IPS DF 6.9 (cell line): ENCODE measurements at places on chromosomes 2 and 18.
A peak's percentile ranks its signal among the peaks of the same experiment; 100 is the strongest.

DNA sequence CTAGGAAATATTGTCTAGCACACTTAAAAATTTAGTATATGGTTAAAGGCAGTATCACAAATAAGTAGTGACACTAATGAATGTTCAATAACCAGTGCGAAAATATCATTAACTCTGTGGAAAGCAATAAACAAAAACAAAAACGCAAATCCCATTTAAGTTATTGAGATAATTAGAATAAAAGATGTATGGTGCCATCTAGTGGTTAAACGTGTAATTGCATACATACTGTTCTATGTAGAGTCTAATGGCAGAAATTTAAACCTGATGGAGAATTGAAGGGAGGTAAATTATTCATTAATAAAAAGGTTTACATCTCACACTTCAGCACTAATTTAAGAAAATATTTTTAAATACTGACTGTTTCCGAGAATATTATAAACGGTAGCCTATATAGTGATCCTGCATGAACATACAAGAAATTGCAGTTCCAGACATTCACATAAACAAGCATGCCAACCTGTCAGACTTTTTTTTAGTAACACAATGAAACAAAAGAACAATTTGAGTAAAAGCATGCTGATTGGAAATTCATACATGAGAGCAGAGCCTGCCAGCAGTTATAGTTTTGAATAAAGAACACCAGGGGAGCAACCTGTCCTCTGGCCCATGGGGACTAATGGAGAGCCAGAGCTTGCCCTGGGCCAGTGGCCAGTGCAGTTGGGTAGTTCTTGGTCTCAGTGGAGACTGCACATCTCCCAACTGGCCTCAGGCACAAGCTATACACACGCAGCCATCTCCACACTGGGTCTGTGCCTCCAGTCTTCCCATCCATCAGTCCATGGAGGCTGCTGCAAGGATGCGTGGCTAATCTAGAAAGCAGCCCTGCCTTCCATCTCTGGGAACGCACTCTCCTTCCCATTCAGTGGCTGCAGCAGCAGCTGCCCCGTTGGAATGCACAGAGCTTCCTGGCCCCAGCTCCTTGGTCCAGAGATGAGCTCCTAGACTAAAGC, 28.0 kb downstream of the GCG start:
- DNase-seq = peak; percentile 25

DNA sequence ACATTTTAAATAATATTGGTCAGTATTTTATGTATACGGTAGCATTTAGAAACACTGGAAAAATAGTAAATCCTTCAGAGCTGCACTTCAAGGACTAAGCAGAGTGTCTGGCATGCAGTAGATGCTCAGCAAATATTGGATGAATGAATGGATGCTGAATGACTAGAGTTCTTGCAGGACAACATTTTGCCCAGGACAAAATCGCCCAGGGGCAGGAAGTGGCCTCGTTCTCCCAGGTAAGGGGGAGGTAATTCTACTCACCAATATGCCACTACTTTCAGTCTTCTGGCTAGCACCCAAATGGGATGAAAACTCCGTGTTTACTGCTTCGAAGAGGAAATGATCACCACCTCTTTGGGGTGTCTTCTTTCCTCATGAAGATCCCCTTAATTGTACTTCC, 4.0 kb upstream of the DGUOK start:
- no peak for DNase-seq

GRCh38 chr2:98902209-98903063, 33.6 kb downstream of the CRACDL start:
- DNase-seq = no peak

DNA sequence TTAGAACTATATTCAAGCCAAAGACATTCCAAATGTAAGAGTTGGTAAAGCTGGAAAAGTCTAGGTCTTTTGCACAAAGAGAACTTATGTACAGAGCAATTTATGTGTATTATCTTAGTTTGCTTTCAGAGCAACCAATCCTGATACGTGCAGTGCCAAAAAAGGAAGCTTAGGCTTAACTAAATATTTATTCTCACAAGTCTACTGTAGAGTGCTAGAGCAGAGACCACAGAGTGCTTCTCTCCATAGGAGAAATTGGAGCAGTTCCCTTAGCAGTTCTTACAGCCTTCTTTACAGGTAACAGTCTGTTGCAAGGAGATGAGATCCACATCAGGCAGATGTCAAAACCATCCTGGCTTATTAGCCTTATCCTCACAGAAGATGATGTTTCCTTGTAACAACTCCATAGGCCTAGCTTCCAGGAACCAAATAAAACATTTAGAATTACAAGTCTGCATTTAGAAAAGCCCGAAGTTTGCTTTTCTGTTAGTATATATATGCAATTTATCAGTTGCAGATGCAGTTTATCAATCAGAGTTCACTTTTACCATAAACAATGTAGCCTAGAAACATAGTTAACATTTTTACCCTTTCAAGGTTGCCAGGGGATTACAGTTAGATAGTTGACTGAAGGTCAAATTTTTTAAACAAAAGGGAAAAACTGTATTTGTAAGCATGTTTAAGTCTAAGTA, 250.6 kb upstream of the KCNJ3 start:
- DNase-seq = no peak

- DNase-seq = no peak
These were observed 235.6 kb downstream of the NUP35 start for GRCh38 chr2:183359867-183360266.
